ENCODE measurements at places on chromosomes 2 and 18. TPM values are rescaled to one million over a fixed set of nuclear protein-coding genes. Genes with fewer than 3 reads are reported as not detected.

Gene DAW1
- 0.63 TPM for polyA plus RNA-seq

Gene RSAD2
- polyA plus RNA-seq, result 1.1 TPM

Gene MERTK
- 16.4 TPM for polyA plus RNA-seq

DNA sequence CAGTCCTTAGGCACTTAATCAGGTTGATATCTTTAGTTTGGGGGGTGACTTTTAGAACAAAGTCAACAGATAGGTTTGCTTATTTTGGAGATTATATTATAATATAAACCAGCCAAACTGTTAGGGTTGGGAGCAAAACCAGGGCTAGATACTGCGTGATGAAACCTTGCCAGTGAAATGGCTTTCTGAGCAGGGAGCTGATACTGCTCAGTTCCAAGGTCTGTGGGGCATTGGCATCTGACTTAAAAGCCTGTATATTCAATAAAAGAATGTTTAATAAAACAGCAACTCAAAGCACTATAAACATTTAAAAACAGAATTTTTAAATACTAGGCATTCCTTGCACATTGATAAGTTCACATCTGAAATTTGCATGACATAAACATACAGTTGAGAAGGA is 19.3 kb downstream of the PTPRM start:
- no peak overlapping the region for H3K4me3 ChIP-seq
- H3K27ac ChIP-seq, result no peak overlapping the region
- no peaks in the 10 kb centered on the region for H3K36me3 ChIP-seq
- no peak for DNase-seq
- H3K27me3 ChIP-seq, result no peaks in the 10 kb centered on the region
- H3K4me1 ChIP-seq, result no peaks in the 10 kb centered on the region

GRCh38 chr2:45533771-45534170 is 77.3 kb downstream of the SRBD1 start:
- H3K36me3 ChIP-seq, result no peaks in the 10 kb centered on the region
- H3K4me1 ChIP-seq, result no peaks in the 10 kb centered on the region
- H3K27ac ChIP-seq, result peak overlapping the region; percentile 22
- no peak for DNase-seq
- no peaks in the 10 kb centered on the region for H3K27me3 ChIP-seq

GRCh38 chr2:232523682-232524597 is 2.0 kb upstream of the CHRND start:
- peak; percentile 71 for DNase-seq
- H3K27ac ChIP-seq, result no peak overlapping the region
- H3K36me3 ChIP-seq, result no peaks in the 10 kb centered on the region
- H3K4me3 ChIP-seq, result peak overlapping the region; percentile 20

- DNase-seq, result no peak
- no peaks in the 10 kb centered on the region for H3K36me3 ChIP-seq
- no peaks in the 10 kb centered on the region for H3K4me1 ChIP-seq
- H3K27me3 ChIP-seq, result no peaks in the 10 kb centered on the region
- H3K4me3 ChIP-seq, result no peak overlapping the region
- no peak overlapping the region for H3K27ac ChIP-seq
Measured at GRCh38 chr2:238811759-238812158, 36.1 kb upstream of the TWIST2 start.

DNA sequence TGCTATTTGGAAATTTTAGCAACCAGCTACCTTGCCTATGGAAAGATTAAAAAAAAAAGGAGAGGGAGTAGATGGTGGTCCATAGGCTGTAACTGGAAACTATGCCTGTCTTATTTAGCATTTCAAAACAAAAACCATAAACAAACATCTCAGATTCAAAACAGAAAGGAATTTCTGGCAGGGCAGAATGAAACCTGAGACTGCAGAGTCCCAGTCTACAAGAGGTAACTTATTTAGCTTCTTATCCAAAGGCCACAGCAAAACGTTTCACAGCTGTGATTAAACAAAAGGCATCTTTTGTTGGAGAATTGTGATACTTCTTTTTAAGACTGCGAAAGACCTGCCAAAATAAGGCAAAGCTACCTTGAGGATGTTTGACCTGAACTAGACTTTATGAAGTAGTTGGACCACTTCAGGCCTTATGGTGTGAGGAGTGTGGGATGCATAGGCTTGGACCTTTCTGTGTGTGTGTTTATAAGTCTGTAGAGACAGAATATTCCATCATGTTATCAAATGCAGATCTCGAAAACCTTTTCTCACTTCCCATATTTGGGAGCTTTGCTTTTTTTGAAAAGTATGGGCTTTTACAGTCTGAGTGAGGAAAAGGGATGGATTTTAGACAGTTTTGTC is 11.0 kb downstream of the CRIM1 start:
- no peaks in the 10 kb centered on the region for H3K27me3 ChIP-seq
- no peak overlapping the region for H3K4me3 ChIP-seq
- peak overlapping the region; percentile 56 for H3K27ac ChIP-seq
- H3K36me3 ChIP-seq, result no peaks in the 10 kb centered on the region
- peaks cover 34% of the 10 kb centered on the region for H3K4me1 ChIP-seq

All from hepatocyte (in vitro differentiated cells).